ENCODE measurements at places on chromosomes 2 and 18. TPM values are rescaled to one million over a fixed set of nuclear protein-coding genes. Genes with fewer than 3 reads are reported as not detected.

The CYP1B1 gene
- 16.1 TPM for total RNA-seq

The FHOD3 gene
- total RNA-seq = 14.0 TPM

The PID1 gene
- 11.3 TPM for total RNA-seq

The FARP2 gene
- 10.7 TPM for total RNA-seq

The ORC4 gene
- total RNA-seq = 51.8 TPM

The MSH2 gene
- 3.8 TPM for total RNA-seq

The IL37 gene
- total RNA-seq = not detected

The PUM2 gene
- total RNA-seq = 26.0 TPM

The TUBA4B gene
- not detected for total RNA-seq

The MOCOS gene
- 2.8 TPM for total RNA-seq

The DNAJC5G gene
- not detected for total RNA-seq

The SRD5A2 gene
- not detected for total RNA-seq

DNA sequence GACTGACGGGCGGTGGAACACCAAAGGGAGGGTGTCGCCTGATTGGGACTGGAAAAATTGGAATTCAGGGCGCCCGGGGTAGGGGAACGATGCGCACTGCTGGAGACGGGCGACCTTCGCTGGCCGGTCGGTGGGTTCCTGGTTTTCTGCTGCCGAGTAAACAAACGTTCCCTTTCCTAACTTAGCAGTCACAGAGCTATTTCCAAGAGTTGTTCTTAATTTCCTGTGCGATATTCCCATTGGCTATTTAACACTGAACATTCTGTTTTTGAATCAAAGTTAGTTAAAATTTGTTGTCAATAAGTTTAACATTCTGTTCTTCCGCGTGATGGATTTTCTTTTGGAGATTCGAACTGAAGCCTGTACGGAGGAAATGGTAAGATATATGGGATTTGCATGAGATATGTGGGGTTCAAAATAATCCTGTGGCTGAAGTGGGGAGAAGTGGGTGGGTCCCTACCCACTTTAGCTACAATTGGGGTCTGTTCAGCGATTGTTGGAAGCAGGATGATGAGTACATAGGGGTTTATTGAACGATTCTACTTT lies 862 bp downstream of the C18orf54 start:
- no peak for DNase-seq
- no peak overlapping the region for H3K27ac ChIP-seq
- peak overlapping the region; percentile 67 for H3K4me3 ChIP-seq
- peaks cover 6% of the 10 kb centered on the region for H3K4me1 ChIP-seq
- H3K27me3 ChIP-seq = peaks cover 15% of the 10 kb centered on the region

DNA sequence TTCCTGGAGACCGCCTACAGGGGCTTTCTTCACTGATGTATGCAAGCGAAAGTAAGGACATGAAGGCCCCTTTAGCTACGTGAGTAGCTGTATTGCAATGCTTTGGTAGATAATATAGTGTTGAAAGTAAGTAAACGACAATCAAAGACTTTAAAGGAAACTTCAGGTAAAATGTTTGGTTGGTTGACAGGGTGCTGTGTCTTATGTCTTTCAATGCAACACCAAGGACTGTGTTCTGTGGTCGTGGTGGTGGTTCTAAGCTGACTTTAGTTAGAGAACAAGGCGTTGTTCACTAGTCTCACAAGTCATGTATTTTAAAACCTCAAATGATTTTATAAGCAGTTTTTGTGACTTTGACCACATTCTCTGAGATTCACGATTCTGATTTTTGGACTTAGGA lies 58.0 kb upstream of the CABYR start:
- no peaks in the 10 kb centered on the region for H3K27me3 ChIP-seq
- H3K4me1 ChIP-seq = no peaks in the 10 kb centered on the region
- H3K36me3 ChIP-seq = no peaks in the 10 kb centered on the region
- no peak for DNase-seq

GRCh38 chr2:42874949-42875801 lies 82.8 kb upstream of the HAAO start:
- H3K4me3 ChIP-seq = no peak overlapping the region
- H3K27me3 ChIP-seq = no peaks in the 10 kb centered on the region
- H3K36me3 ChIP-seq = no peaks in the 10 kb centered on the region
- H3K27ac ChIP-seq = peak overlapping the region; percentile 59
- peak; percentile 48 for DNase-seq
- H3K4me1 ChIP-seq = peaks cover 55% of the 10 kb centered on the region

- H3K36me3 ChIP-seq = no peaks in the 10 kb centered on the region
- no peak overlapping the region for H3K4me3 ChIP-seq
- no peaks in the 10 kb centered on the region for H3K27me3 ChIP-seq
- H3K27ac ChIP-seq = no peak overlapping the region
These were observed 90.3 kb downstream of the ROCK2 start for GRCh38 chr2:11254100-11254536.

DNA sequence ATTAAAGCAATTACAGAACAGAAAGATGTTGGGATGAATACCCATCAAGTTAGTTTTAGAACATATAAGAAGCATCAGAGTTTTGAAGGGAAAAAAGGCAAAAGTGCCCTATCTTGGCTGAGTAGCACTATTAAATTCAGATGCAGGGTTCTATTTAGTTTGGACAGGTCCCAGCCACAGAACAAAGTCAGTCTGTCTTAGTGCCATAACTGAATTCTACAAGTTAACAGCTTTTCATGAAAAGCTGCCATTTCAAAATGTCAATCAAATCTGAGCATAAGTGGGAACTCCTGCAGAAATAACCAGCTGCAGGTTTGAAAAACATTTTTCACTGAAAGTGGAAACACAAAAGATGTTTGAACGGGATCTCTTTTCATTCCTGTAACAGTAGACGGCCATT lies 160.4 kb downstream of the SRBD1 start:
- H3K27ac ChIP-seq = no peak overlapping the region
- H3K36me3 ChIP-seq = no peaks in the 10 kb centered on the region
- no peaks in the 10 kb centered on the region for H3K27me3 ChIP-seq
- H3K4me1 ChIP-seq = no peaks in the 10 kb centered on the region
- no peak for DNase-seq
- H3K4me3 ChIP-seq = no peak overlapping the region

GRCh38 chr2:30394096-30394495 lies 53.0 kb upstream of the LCLAT1 start:
- no peak for DNase-seq
- no peaks in the 10 kb centered on the region for H3K27me3 ChIP-seq
- H3K4me1 ChIP-seq = no peaks in the 10 kb centered on the region
- H3K36me3 ChIP-seq = no peaks in the 10 kb centered on the region

DNA sequence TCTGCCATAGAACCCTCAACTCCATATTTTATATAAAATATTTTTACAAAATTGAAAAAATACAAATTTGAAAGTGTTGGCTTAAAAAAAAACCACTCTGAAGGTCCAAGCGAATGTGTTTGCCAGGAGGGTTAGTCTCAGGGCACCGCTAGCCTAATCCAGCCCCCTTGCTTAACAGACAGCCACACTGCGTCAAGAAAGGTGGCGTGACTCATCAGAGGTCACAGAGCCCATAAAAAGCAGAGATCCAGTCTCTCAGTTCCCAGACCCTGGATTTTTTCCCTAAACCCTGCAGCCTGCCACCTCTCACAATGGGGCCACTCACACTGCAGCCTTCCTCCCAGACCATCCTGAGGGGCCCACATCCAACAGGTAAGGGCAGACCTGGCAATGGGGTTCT lies 3.9 kb upstream of the TNS1 start:
- peaks cover 66% of the 10 kb centered on the region for H3K4me1 ChIP-seq
- no peak overlapping the region for H3K4me3 ChIP-seq
- no peaks in the 10 kb centered on the region for H3K27me3 ChIP-seq
- H3K36me3 ChIP-seq = no peaks in the 10 kb centered on the region
- peak overlapping the region; percentile 12 for H3K27ac ChIP-seq

DNA sequence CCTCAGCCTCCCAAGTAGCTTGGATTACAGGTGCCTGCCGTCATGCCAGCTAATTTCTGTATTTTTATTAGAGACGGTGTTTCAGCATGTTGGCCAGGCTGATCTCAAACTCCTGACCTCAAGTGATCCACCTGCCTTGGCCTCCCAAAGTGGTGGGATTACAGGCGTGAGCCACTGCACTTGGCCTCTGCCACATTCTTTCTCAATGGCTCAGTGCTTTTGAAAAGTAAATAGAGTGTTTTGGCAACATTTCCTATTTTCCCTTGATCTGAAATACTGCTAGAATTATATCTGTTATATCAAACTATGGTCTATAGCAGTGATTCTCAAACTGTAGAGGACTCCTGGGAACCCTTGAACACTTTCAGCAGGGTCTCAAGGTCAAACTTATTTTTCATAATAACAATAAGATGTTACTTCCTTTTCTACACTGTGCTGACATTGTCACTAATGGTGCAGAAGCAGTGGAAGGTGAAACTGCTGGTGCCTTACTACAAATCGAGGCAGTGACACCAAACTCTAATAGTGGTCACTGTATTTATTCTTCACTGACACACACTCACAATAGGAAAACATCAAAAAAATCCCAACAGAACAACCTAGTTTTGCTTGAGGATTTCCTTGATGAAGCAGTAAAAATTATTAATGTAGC lies 10.6 kb downstream of the DAW1 start:
- no peaks in the 10 kb centered on the region for H3K36me3 ChIP-seq
- H3K4me3 ChIP-seq = no peak overlapping the region
- no peak overlapping the region for H3K27ac ChIP-seq
- H3K4me1 ChIP-seq = no peaks in the 10 kb centered on the region
- DNase-seq = no peak
- H3K27me3 ChIP-seq = no peaks in the 10 kb centered on the region

GRCh38 chr2:121408641-121409040 lies 122.0 kb upstream of the RNU4ATAC start:
- DNase-seq = no peak
- H3K36me3 ChIP-seq = peaks cover 68% of the 10 kb centered on the region
- H3K27me3 ChIP-seq = no peaks in the 10 kb centered on the region
- H3K4me3 ChIP-seq = no peak overlapping the region
- no peak overlapping the region for H3K27ac ChIP-seq
- H3K4me1 ChIP-seq = no peaks in the 10 kb centered on the region

DNA sequence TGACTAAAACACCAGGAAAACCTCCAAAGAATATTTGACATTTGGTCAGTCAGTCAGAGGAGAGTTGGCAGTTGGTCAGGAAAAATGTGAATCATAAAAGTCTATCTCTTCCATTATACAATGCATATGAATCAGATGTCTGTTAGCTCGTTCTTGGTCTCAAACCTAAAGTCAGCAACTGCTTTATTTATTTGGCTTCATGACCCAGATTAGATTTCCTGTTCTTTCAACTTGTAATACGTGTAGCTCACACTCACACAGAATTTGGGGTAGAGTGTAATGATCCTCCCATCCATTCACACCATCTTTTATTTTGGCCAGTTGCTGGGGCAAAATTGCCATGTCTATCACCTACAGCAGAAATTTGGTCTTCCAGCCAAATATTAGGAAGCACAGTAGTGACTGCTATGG lies 81.9 kb upstream of the COL5A2 start:
- H3K27ac ChIP-seq = no peak overlapping the region
- H3K4me1 ChIP-seq = no peaks in the 10 kb centered on the region
- H3K27me3 ChIP-seq = no peaks in the 10 kb centered on the region

GRCh38 chr2:24461685-24462084 lies 29.4 kb upstream of the NCOA1 start:
- no peaks in the 10 kb centered on the region for H3K27me3 ChIP-seq
- no peak overlapping the region for H3K27ac ChIP-seq
- DNase-seq = no peak
- no peak overlapping the region for H3K4me3 ChIP-seq

DNA sequence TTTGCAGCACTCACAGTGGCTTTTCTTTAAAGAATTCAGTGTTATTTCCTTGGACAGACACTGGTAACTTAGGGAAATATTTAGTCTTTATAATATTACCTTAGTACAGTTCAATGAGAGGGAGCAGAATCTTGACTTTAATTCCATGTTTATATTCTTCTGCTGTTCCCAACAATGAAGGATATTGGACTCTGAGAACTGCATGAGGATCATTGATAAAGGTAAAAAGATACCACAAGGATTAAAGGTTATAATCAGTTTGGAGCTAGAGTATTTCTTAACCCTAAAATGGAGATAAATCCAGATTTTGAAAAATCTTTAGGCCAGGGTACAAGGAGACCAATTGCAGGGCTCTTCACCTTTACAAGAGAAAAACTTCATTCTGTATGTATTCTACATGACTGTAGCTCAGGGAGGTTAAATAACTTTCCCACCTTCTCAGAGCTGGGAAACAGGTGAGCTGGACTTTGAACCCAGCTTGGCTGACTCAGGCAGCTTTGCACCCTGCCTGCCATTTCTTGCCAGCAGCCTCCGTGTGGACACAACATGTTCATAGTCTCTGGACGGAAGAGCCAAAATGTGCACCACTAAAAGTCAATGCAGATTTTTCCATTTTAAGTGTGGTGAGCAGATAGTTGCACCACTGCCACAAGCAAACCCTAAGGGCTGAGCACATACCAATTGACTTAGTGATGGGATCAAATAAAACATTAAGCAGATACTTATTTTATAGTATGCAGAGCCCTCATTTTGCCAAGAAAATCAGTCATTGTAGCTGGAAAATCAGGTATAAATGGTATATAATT lies 26.7 kb downstream of the UPP2 start:
- H3K27ac ChIP-seq = no peak overlapping the region
- H3K4me3 ChIP-seq = no peak overlapping the region
- H3K36me3 ChIP-seq = no peaks in the 10 kb centered on the region
- no peaks in the 10 kb centered on the region for H3K4me1 ChIP-seq
- DNase-seq = no peak

DNA sequence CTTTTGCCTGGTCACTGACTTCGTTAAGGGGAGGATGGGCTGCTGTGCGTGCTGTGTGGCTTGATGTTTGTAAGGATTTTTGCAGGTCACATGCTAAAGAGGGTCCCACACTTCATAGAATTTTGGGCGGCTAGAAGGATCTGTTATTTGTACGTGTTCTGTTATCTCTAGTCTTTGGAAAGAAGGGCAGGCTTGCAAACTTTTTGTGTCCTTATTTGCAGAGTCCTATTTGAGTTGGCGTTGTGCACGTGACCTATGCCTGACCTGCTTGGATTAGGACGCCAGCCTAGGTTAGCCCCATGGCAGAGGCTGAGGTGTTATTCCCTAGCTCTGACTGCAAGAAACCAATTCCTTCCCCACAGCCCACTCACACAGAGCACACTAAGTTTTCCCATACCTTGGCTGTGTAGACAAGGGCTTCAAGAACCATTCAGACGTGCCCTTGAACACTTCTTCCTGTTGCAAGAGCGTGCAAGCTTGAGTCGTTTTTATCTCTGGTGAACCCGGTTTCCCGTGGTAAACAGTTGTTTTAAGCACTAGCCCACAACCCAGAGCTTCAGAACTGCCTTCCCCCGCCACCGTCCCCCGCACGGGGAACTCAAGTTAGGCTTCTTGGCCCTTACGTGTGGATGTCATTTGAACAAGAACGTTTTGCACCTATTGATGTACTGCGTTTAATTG lies 94.6 kb downstream of the LDLRAD4 start:
- H3K4me1 ChIP-seq = no peaks in the 10 kb centered on the region
- no peak overlapping the region for H3K27ac ChIP-seq
- DNase-seq = no peak
- H3K27me3 ChIP-seq = no peaks in the 10 kb centered on the region
- H3K4me3 ChIP-seq = no peak overlapping the region
- H3K36me3 ChIP-seq = no peaks in the 10 kb centered on the region

All from gastrocnemius medialis (tissue), 4 donors.